ENCODE measurements at places on chromosomes 6 and 20.

GRCh38 chr20:4465212-4465611 is 256.5 kb upstream of the PRND start:
- DNase-seq, result no peak

- no peak for DNase-seq
These were observed 392.4 kb upstream of the HS3ST5 start for GRCh38 chr6:114735025-114735735.

GRCh38 chr6:13526727-13527670 is 39.6 kb upstream of the GFOD1 start:
- DNase-seq, result no peak

DNA sequence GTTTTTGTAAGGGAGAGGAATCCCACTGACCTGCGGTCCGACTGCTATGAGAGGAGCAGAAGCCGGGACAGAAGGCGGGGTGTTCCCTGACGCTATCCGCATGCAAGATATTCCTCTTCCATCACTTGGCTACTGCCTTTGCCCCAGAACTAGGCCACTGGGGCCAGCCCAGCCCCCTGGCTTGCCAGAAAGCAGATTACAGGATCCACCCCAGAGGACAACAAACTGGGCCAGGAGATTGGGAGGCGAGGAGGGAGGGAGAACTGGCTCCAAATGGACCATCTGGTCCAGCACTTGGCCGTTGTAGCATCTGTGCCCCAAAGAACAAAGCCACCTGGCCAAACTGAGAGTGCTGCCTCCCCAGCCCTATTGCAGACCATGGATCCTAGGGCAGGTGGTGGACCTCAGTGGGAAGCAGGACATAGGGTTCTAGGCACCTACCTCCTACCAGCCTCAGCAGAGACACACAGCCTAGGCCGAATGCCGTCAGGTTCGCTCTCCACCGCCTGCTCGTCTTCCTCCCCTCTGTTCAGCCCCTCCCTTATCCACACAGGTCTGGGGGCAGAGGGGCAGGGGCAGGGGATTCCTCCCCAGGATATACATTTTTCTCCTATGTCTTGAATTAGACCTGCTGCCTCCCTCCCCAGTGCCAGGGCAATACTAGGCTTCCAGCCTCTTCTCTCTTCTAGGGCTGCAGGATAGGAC is 4.0 kb downstream of the MDGA1 start:
- DNase-seq, result no peak

DNA sequence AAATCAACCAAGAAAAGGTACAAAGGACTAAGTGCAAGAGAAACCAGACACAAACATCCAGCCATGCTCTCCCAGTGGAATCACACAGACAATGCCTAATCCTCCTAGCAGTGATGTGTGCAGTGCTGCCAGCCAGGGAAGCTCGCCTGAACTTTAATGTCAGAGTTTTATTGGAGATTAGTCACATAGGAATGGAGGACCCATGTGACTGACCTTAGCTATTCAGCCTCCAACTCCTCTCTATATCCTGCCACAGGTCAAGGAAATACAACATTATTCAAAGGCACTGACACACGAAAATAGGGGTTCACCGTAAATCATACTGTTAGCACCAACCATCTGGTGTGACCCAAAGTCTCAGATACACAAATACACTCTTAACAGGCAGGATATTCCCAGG is 684.6 kb downstream of the DOK5 start:
- DNase-seq, result no peak

DNA sequence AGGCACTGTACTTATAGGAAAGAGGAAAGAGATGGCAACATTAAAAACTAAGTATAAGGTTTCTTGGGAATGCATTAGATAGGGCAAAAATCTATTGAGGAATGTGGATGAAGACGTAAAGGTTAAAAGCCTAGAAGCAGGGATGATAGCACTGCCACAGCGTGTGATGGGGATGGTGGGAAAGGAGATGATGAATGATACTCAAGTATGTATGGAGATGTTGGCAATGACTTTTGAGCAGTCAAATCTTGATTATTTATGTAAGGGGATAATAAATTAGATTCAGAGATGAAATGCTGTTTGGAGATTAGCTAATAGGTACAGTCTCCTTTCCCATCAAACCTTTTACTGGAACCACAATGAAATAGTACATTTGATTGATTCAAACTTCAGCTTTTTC is 432.8 kb downstream of the GRIK2 start:
- no peak for DNase-seq

- DNase-seq, result no peak
These were observed 432.8 kb downstream of the GJA1 start for GRCh38 chr6:121868206-121868605.

DNA sequence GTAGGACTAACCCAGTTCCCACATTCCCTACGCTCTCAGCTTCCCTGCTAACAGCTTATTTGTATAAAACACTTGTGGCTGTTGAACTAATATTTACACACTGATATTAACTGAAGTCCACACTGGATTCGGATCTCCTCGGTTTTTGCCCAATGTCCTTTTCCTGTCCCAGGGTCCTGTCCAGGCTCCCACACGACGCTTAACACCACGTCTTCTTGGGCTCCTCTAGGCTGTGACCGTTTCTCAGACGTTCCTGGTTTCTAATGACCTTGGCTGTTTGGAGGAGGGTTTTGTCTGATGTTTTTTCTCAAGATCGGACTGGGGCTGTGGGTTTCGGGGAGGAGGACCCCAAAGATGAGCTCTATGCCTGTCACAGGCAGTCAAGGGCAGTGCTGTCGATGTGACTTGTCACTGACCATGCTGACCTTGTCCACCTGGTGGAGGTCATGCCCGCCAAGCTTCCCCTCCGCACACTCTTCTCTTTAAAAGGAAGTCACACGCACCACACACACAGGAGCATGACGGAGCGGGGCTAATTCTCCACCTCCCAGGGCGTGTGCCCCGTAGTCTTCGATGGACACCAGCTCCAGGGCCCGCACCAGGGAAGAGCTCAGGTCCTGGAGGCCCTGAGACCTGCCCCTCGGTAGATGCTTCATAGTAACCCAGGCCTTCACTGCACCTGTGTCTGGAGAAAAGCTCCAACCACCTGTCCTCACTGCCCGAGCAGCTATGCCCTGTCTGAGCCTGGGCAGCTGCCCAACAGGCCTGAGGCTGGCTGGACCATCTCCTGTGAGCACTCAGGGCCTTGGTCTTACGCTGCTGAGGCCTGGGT is 72.0 kb downstream of the TTLL2 start:
- no peak for DNase-seq

DNA sequence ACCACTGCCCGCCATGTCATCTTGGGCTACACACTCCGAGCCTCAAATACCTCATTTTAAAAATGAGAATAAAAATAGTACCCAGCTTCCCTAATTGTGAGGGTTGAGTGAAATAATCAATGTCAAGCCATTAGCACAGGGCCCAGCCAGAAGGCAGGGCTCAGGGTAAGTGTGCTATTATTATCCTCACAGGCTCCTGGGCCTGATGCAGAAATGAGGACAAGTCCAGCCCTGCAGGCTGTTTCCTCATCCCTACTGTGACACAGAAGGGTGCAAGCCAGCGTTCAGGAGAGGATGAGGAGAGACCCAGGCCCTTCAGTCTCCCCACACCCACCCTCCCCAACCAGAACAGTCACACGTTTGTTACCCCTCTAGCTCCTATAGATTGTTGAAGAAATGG is 4.0 kb downstream of the DLK2 start:
- DNase-seq, result no peak

GRCh38 chr6:23510778-23511510 is 615.1 kb upstream of the NRSN1 start:
- DNase-seq, result no peak

DNA sequence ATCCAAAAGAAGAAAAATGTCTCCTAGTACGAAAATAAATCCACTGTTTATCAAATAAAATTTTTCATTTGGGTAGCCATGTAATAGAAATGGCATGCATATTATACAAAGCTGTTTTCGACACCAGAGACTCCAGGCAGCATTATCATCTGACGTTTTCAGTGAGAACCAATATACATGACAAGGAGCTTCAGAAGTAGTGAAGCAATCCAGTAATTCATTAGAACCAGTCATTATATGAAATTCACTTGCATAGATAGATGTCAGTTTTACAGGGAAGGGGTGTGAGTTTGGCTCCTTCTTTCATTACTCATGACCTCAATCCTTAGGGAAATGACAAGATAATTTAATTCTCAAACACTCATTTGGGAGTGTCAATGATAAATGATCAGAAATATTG is 14.7 kb downstream of the HTR1B start:
- no peak for DNase-seq

DNA sequence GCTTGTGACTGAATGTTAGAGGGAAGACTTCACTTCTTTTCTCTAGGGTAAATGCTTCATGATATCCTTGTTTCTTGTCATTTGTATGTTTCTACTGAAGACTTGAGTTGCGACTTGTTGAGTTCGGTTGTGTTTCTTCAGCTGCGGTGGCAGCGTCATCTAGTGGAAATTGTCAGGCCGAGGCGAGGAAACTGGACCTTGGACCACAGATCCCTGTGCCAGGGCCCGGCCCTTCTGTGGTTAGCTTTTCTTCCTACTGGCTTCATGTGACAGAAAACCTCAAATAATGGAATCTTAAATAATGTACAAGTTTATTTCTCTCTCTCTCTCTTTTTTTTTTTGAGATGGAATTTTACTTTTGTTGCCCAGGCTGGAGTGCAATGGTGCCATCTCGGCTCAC is 12.4 kb downstream of the MTHFD1L start:
- DNase-seq, result no peak

DNA sequence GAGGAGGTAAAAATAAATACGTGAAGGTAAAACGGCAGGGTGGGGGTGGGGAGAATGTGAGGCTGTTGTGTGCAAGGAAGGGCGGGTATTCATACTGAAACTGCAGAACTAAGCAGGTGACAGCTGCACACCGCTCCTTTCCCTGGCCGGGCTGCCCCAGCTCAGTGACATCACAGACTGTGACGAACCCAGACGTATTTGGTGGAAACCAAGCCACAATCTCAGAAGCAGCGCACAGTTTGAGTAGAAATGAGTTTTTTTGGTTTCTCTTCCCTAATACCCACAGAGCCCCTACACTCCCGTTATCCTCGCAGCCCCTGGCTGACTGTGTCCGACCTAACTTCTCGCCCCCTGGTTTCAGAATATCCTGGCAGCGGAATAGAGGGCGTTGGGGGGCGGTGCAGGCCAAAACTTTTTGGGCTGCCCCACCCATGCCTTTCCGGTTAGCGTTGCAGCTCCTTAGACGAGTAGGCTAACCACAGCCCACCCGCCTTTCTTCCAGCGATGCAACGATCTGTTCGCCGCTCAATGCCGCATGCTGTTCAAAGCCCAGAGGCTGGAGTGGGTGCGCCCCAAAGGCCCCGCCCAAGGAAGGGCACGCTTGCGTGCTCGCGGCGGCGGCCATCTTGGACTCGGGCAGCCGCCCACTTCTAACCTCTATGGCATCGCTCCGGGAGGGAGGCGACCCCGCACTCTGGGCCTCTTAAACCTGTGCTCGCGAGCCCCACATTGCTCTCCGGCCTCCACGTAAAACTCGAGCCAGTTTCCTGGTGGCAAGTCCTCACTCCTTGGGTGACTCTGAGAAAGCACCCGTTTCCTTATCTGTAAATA is 9.1 kb downstream of the BAK1 start:
- peak; percentile 49 for DNase-seq

GRCh38 chr6:101000341-101000740 is 119.2 kb upstream of the ASCC3 start:
- peak; percentile 35 for DNase-seq

DNA sequence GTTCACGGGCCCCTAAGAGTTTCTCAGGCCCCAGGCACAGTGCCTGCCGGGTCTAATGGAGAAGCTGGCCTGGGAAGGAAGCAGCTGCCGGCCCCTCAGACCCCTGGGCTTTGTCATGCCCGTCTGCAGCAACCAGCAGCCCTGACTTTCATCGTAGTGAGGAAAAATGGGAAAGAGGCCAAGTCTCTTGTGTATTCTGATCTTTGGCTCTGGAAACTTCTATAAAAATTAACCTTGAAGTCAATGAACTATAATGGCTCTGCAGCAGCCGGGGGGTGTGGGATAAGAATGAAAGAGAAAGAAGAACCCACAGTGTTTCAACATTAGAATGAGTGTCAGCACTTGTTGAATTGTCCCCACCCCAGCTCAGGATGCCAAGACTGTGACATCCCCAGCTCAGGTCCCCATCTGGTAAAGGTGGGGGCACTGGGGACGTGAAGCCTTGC is 12.9 kb downstream of the TGM2 start:
- DNase-seq, result peak; percentile 64

- no peak for DNase-seq
These were observed 78.5 kb upstream of the AHI1 start for GRCh38 chr6:135576055-135576454.

DNA sequence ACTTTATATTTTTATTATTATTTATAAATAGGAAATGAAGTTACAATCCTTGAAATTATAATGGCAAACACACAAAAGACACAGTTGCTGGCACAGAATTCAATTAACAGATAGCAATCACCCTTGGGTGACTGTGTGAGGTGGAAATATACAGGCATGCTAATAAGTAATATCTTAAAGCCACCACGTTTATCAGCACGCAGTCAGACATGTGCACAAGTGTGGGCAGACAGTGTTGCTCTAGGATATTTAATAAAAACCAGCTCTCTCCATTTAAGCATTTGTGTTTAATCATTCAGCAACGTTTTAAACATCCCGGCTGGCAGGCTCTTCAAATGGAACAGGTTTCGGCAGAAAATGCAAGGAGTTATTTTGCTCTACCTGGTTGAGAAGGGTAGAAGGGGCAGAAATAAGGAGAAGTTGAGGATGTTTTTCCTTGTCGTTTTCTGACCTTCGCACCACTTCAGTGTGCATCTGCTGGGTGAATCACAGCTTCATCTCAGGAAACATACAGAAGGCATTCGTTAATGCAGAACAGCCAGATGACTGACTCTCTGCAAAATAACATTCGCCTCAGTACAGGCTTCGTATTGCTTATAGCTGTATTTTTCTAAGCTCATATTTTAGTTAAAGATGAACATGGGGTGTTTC is 585.1 kb downstream of the QKI start:
- no peak for DNase-seq

DNA sequence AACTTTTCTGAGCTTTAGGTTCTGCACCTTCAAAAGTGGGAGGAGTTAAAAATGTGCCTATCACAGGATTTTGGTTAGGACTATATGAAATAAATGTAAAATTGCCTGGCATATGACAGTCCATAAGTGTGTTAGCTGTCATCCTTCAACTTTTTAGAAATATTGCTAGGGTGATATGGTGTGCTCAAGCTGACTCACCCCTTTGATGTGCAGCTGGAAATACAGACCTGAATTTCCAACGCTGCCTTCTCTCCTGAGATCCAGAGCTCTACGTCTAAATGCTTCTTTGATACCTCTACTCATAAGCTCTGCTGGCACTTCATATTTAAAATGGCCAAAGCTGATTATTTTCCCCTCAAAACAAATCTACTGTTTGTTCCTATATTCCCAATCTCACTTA is 2.7 kb downstream of the SLC35B3 start:
- no peak for DNase-seq

- DNase-seq, result peak; percentile 74
These were observed 899.0 kb downstream of the TFAP2A start for GRCh38 chr6:9515633-9516606.

GRCh38 chr6:149026530-149026942 is 279.7 kb downstream of the UST start:
- no peak for DNase-seq

GRCh38 chr6:168309997-168310396 is 9.6 kb downstream of the DACT2 start:
- no peak for DNase-seq
